COR-L47 (cell line): ENCODE measurements at places on chromosomes 1 and 21.

- DNase-seq, result no peak
Observed at GRCh38 chr1:118815909-118816308, 172.2 kb downstream of the TBX15 start.

DNA sequence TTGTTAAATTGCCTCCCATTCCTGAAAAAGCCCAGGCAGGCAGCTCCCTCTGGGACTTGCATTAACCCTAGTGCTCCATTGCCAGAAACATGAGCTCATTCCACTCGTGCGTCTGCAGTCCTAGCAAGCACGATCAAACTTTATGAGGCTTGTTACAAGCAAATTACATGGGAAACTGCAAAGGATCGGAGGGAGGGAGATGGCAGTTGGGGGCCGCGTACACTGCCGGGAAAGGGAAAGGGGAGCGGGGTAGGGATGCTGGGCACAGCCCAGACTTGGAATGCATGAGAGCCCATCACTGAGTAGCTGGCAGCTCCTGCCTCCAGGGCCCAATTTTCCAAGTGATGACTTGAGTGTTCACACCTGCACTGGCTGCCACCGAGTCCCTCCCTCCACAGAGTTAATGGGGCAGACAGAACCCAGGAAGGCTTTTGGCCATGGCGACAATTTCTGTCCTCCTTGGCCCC is 169.9 kb downstream of the BRINP2 start:
- DNase-seq, result no peak

DNA sequence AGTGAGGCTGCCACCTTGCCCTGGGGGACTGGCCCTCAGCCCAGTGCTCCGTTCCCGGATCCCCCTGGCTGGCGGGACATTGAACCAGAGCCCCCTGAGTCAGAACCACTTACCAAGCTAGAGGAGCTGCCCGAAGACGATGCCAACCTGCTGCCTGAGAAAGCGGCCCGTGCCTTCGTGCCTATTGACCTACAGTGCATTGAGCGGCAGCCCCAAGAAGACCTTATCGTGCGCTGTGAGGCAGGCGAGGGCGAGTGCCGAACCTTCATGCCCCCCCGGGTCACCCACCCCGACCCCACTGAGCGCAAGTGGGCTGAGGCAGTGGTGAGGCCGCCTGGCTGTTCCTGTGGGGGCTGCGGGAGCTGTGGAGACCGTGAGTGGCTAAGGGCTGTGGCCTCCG is 1.3 kb downstream of the TMEM79 start:
- no peak for DNase-seq

DNA sequence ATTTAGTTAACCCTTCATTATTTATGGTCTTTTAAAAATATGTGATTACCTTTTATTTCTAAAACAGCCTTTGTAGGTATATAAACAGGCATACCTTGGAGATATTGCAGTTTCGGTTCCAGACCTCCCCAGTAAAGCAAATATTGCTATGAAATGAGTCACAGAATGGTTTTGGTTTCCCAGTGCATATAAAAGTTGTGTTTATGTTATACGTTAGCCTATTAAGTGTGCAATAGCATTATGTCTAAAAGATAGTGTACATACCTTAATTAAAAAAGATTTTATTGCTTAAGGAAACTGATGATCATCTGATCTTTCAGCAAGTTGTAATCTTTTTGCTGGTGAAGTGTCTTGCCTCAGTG is 44.1 kb downstream of the XCL2 start:
- no peak for DNase-seq

GRCh38 chr21:31022306-31022705 is 16.0 kb downstream of the KRTAP19-8 start:
- DNase-seq, result no peak

DNA sequence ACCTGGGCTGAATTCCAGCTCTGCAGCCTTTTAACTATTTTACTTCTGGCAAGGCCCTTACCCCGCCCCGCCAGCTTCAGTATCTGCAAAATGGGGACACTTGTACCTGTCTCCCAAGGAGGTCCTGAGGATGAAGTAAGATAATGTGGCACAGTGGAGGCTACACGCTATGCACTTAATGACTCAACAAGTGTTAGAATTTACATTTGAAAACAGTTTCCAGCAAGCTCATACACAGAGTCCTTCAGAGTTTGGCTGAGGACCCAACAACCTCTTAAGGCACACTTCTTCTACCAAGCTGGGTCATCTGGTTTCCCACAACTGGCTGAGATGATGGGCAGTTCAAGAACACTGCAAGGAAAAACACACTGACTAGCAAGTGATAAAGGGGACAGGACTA is 30.2 kb upstream of the SLC22A15 start:
- no peak for DNase-seq

DNA sequence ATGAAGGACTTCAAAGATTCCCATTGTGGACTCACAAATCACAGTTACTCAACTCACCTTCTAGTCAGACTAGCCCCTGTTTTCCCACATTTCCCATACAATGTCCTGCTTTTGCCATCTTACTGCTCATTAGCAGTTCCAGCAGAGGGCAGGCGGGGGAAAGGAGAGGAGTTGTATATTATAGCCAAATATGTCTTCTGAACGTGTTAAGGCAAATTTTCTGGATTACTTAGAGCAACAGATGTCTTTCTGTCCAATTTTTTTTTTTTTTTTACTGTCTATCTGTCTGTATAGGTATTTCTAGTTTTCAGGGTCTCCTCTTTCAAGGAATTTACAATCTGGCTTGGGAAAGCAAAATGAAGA is 29.9 kb upstream of the DDAH1 start:
- no peak for DNase-seq

- no peak for DNase-seq
Observed at GRCh38 chr1:221016751-221017150, 137.5 kb downstream of the HLX start.

DNA sequence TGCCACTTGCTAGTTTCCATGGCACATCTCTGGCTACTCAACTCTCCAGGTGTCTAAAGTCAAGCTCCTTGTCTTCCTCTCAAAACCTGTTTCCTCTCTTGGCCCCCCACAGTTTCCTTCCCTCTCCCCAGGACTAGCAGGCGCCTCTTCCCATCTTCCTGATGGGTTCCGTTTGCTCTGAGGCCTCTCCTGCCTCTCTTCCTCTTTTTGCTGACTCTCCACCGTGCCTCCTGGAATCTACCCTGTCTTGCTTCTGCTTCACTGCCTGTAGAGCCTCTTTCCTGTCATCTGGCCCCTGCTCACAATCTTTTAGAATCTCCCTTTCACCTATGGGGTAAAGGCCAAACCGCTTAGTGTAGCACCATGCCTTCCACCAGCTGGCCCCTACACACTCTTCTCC is 21.8 kb upstream of the LHX4 start:
- no peak for DNase-seq

GRCh38 chr1:198858033-198858432 is 219.2 kb downstream of the PTPRC start:
- DNase-seq, result no peak

DNA sequence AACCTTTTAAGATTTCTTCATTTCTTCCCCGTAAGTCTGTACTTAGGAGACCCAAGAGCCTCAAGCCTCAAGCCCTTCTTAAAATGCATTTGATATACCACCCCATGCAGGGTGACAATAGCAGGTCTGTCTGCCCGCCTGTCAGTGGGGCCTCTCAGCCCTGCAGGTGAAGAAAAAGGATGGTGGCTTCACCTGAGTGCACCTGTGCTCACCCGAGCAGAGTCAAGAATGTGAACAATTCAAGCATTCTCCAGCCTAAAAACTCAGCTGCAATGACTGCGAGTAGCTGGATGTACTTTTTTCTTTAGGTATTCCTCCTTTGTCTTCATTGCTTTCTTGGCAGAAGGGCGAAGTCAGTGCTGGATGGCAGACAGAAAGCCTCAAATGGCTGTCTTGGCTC is 203.3 kb downstream of the LMX1A start:
- no peak for DNase-seq

GRCh38 chr1:231016234-231016633 is 23.8 kb downstream of the FAM89A start:
- no peak for DNase-seq

DNA sequence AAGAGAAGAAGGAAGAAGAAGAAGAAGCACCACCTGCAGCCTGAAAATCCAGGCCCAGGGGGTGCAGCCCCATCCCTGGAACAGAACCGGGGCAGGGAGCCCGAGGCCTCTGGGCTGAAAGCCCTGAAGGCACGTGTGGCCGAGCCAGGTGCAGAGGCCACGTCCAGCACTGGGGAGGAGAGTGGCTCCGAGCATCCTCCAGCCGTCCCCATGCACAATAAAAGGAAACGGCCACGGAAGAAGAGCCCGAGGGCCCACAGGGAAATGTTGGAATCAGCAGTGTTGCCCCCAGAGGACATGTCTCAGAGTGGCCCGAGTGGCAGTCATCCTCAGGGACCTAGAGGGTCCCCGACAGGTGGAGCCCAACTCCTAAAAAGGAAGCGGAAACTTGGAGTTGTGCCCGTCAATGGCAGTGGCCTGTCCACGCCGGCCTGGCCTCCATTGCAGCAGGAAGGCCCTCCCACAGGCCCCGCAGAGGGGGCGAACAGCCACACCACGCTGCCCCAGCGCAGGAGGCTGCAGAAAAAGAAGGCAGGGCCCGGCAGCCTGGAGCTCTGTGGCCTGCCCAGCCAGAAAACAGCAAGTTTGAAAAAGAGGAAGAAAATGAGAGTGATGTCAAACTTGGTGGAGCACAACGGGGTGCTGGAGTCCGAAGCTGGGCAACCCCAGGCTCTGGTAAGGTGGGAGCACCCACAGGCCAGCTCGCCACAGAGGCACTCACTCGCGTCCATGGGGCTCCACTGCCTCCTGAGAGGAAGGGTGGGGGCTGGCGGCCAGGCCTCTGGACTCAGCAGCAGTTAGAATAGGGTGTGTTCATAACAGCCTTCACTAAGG is 28.4 kb downstream of the RRP1B start:
- no peak for DNase-seq

DNA sequence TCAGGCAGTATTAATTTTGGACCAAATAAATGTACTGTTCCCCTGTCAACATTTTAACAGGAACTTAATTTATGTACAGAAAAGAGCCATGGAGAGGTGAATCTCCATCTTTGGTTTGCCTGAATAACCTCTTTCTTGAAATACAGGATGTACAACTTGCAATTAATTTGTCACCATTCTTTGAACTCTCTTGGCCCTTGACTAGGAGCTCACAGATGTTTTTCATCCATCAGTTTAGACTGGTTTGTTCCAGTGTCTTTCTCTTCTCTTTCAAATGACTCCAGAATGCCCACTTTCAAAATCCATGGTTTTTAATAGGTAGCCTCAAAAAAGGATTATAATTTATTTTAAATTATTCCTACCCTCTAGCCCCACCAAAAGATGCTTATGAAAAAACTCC is 5.0 kb downstream of the MAP3K7CL start:
- no peak for DNase-seq

GRCh38 chr1:168468042-168468809 is 75.6 kb downstream of the XCL2 start:
- DNase-seq, result no peak

DNA sequence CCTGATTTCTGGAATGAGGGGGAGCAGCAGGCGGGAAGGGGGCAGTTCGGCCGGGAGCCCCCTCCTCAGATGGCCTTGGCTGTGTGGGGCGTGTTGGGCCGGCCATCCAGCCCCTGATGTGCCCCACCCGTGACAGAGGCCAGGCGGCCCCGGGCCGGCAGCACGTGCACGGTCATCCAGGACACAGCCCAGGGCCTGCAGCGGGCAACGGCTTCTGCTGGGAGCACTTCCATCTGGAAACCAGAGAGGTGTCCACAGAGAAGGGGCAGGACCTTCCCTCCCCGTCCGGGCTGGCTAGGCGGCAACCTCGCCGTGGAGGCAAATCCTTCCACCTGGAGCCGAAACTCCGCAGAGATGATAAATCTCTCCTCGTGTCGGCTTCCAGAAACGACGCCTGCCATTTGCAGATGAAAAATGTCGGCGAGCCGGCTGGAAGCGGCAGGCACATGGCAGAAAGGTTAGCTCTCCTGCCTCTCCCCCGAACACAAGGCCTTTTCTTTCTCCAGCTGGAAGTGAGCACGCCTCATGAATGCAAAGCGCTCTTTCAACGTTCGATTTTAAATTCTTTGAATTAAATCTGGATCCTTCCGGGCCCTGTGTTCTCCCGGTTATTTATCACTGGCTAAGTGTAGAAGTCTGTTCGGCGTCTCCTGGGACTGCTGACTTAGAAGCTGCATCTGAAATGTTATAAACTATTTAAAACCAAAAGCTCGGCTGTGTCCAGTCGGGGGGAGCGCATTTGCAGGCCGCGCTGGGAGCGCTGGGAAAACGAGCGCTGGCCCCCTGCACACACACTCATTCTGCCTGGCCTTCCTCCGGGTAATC is 9.4 kb upstream of the ACTRT2 start:
- no peak for DNase-seq

GRCh38 chr1:167145965-167146364 is 52.1 kb downstream of the STYXL2 start:
- DNase-seq, result no peak

GRCh38 chr1:244918421-244919319 is 54.3 kb upstream of the HNRNPU start:
- peak; percentile 53 for DNase-seq

DNA sequence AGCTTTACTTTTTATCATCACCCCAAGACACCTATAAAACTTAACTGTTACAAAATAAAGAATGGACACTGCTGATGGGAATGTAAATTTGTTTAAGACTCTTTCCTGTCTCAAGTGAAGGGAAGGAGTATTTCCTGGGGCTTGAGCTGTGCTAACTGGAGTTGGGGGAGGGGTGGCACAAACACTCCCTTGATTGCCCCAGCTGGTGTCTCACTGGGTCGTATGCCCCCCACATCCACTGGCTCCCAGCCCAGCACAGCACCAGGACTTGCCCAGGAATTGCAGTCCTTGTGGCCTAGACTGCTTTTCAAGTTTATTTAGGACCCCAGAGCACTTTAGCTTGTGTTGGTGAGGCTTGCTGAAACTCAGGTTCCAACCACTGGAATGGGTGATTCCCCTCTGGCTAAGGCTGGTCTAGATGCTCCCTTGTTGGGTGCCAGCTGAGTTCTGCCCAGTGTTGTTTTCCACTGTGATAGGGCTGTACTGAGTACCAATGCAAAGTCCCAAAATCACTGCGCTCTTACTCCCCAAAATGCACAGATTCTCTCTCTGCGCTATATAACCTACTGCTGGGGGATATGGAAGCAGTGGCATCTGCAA is 49.1 kb upstream of the DR1 start:
- DNase-seq, result no peak

DNA sequence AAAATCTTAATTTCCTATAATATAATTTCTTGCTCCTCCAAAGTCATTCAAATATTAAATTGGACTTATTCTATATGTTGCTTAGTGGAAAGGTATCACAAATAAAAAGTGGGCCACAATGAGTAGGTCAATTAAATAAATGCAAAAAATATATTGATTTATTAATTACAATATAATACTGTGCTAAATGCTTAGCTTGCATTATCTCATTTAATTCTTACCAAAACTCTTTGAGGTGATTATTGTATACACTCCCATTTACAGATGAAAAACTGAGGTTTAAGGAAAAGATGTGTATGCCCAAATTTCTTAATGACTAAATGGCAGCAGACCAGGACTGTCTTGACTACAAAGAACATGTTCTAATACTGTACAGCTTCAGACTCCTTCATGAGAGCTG is 325.3 kb upstream of the SGIP1 start:
- DNase-seq, result no peak

- DNase-seq, result no peak
Observed at GRCh38 chr1:81408419-81408818, 392.3 kb upstream of the ADGRL2 start.
